Endothelial cell (in vitro differentiated cells): ENCODE measurements at places on chromosomes 16 and 17. TPM values are rescaled to one million over a fixed set of nuclear protein-coding genes. Genes with fewer than 3 reads are reported as not detected.

TP53TG3F gene
- not detected for total RNA-seq

SEZ6L2 gene
- 34.2 TPM for total RNA-seq

KREMEN2 gene
- not detected for total RNA-seq

CDRT15 gene
- not detected for total RNA-seq

DLX3 gene
- 0.13 TPM for total RNA-seq
